ENCODE measurements at places on chromosomes 13 and 19.

DNA sequence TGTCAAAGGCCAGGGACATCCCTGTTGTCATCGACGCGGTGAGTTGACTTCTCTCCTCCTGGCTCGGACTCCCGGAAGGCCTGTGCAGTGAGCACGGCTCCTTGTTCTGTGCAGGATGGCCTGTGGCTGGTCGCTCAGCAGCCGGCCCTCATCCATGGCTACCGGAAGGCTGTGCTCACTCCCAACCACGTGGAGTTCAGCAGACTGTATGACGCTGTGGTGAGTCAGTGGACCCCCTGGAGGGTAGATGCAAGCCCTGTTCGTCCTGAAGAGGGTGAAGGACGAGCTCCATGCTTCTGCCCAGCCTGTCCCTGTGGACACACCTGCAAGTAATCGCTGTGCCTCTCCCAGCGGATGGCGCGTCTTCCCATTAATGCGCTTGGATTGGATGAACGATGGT is 19.2 kb downstream of the NAXD start:
- no peak for DNase-seq

DNA sequence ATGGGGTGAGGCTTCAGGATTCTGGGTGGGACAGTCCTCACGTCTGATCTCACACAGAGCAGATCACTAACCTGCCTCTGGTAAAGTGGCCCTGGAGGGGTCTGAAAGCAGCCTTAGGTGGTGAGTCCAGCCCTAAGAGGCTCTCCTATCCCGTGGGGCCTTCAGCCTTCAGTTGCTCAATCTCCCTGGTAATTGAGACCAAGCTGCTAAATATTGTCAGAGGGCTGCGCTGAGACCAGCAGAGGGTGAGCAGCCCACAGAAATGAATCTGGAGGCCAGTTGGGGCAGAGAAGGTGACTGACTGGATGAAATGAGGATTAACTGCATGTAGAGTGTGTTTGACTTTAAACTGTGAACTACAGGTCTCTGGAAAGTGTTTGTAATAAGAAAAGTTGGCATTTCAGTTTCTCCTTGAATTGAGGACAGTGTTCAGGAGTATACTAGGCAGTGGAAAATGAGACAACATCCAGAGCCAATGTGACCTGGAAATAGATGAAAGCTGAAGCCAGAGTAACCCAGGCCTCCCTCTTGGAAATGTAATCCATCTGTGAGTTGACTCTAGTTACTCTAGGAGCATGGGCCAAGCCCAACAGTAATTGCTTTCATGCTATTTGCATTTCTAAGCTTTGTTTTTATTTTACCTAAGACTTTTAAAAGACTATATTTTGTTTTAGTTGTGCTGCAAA is 14.3 kb upstream of the HSPH1 start:
- DNase-seq, result no peak

- no peak for DNase-seq
Measured at GRCh38 chr19:44303976-44304568, 753 bp downstream of the ZNF235 start.

GRCh38 chr13:26060357-26060756 is 8.5 kb upstream of the SHISA2 start:
- DNase-seq, result no peak

GRCh38 chr13:66803808-66804456 is 426.2 kb downstream of the PCDH9 start:
- DNase-seq, result no peak

DNA sequence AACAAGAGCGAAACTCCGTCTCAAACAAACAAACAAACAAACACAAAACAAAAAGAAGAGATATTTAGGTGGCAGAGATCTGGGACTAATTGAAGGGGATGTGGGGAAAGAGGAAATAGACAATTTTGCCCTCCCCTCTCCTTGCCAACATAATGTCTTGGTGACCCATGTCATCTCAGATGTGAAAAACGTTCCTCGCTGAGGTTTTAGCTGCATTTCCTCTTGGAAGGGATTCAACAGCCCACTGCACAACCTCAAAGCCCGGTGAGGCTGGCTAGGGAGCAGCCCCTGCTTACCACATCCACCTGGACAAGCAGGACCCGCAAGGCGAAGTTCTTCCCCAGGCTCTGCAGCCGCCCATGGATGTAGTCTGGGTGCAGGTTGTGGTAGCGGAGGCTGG is 4.9 kb downstream of the ERCC1 start:
- DNase-seq, result no peak

DNA sequence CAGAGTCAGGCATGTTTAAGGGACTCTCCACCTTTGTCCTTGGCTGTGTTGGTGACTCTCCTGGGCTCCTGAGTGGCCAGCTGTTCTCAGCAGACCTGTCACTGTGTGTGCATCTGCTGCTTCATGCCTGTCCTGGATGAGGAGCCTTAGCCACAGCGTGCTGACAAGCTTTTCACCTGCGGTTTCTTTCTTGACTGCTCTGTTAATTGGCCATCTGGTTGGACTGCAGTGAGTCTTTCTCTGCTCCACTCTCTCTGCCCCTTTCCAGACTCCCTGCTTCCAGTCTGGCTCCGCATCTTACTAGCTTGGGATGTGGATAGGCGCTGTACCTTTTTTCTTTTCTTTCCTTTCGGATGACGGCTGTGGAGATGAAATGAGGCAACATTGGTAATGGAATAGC is 38.8 kb downstream of the POLR1D start:
- DNase-seq, result no peak

DNA sequence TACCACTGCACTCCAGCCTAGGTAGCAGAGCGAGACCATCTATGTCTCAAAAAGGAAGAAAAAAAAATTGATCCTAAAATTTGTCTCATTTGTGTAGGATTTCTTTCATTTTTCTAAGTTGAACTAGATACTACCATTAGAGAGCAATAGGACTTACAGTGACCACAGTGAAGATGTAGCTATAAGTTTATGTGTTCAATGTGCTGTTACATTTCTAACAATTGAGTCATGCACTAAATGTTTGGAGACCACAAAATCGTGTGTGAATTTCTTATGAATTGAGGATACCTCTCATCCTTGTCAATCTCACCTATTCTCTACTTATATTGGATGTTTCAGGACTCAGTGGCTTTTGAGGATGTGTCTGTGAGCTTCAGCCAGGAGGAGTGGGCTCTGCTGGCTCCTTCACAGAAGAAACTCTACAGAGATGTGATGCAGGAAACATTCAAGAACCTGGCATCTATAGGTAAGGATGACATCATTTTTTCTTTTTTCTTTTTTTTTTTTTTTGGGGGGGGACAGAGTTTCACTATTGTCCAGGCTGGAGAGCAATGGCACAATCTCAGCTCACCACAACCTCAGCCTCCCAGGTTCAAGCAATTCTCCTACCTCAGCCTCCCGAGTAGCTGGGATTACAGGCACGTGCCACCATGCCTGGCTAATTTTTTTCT is 12.8 kb downstream of the ZNF791 start:
- no peak for DNase-seq

DNA sequence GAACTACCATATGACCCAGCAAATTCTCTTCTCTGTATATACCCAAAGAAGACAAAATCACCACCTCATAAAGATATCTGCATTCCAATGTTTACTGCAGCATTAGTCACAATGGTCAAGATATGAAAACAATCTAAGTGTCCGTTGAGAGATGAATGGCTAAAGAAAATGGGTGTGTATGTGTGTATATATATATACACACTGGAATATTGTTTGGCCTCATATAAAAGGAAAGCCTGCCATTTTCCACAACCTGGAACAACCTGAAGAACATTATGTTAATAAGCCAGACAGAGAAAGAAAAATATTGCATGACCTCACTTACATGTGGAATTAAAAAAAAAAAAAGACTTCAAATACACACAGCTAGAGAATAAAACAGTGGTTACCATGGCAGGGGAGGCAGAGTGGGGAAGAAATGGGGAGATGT is 29.5 kb upstream of the RBM26 start:
- DNase-seq, result no peak

DNA sequence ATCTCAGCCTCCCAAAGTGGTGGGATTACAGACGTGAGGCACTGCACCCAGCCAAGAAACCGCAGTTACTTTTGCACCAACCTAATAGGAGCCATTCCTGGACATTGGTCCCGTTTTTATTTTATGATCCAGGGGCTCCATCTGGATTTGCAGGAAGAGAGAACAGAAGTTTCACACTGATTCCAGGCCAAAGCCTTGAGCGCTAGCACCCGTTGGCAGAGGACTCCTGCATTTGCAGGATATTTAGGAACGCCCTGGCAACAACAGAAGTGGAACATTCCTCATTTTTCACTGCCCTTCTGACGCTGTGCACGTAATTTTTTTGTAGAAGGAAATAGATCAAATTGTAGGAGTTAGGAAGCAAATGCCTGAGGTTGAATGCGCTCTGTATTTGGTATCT is 11.7 kb upstream of the SULT2A1 start:
- DNase-seq, result no peak

DNA sequence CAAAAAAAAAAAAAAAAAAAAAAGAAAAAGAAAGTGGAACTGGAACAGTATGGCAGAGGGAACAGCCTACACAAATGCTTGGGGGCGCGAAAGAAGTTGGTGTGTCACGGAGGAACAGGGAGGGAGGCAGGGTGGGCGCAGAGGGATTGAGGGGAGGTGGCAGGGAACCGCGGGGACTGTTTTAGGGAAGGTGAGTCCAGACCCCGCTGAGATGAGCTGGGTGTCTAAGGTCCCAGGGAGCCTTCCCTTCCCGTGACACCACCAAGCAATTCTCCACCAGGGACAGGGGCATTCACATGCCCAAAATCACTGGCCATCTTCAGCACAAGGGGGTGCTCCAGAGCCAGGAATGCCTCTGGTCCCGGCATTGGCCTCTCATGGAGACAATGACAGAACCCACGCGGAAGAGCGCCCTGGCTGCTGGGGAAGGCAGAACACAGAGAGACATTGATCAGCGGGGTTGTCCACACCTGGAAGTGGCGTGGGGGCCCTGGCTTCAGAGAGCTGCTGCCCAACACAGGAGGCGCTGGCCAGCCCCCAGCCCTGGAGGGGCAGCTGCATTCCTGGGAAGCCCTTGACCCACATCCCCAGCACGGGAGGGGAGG is 6.9 kb downstream of the PEAK3 start:
- DNase-seq, result no peak

GRCh38 chr13:97141097-97141496 is 81.0 kb upstream of the MBNL2 start:
- no peak for DNase-seq

DNA sequence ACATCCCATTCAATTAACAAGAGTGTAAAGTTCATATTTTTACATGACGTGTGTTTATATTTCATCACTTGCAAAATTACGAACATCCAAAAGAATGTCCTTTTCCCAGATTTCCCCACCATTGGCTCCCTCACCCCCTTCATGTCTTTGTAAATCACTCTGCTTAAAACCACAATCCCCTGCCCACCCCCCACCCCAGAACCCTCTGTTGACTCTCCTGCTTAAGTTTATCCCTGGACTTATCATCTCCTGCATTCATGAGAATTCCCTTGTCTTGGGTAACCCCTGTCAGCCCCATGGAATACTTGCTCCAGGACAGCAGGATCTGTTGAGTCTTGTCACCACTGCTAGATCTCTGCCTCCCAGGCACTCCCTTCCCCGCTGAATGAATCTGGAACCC is 109.9 kb downstream of the COL4A1 start:
- DNase-seq, result no peak

DNA sequence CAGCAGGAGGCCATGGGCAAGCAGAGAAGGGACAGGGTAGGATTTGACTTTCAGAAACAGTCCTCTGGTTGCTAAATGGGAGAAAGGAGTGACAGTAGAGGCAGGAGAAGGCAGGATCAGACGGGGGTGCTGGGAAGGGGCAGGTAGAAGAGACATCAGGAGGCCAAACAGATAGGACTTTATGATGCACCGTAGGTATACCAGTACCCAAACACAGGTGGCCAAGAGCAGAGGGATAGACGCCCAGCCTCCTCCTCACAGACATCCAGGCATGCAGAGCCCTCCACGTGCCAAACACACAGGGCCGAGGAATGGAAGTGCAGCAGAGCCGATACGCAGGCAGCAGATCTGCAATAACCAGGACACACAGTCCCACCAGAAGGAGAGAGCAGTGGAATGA is 1.3 kb upstream of the AXL start:
- no peak for DNase-seq

DNA sequence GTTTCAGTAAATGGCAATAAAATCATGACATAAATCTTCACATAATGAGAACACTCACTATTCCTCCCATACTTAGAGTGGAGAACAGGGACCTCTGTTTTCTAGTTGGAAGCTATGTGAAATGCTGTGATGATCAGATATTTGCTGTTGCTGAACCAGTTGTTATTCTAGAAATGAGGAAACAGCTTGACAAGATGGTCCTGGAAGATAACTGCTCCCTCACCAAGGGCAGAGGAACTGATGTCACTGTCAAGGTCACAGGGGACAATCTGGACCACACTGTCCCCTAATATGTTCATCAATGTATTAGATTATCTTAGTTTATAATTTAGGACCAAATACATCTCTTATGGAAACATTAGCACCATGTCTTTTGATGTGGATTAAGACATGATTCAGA is 1173.3 kb downstream of the PCDH17 start:
- DNase-seq, result no peak

DNA sequence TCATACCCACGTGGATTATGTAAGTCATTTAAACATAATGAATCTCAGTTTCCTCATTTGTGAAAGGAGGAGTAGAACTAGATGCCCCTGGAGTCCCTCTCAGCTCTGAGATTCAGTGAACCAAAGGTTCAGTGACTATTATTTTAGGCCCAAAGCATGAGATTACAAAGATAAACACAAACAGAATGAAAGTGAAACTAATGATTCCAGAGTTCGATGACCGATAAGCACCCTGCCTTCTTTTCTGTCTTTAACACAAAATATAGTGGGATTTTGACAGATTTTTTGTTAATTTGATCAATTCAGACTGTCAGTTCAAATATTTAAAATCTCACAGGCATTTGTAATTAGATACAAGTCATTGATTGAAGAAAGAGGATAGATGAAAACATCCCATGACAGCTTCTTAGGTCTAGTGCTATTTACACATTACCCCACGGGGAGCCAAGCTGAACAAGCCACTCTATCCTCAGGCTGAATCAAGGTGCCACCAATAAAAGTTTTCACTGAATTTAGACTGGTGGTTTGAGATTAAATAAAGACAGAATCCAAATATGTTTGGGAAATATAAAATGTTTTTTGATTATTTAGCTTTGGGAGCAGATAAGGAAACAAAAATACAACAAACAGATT is 64.6 kb upstream of the RAP2A start:
- no peak for DNase-seq

- no peak for DNase-seq
Measured at GRCh38 chr13:43356567-43356966, 333.2 kb downstream of the DNAJC15 start.

GRCh38 chr19:50909240-50910070 is 1.7 kb downstream of the KLK4 start:
- no peak for DNase-seq

DNA sequence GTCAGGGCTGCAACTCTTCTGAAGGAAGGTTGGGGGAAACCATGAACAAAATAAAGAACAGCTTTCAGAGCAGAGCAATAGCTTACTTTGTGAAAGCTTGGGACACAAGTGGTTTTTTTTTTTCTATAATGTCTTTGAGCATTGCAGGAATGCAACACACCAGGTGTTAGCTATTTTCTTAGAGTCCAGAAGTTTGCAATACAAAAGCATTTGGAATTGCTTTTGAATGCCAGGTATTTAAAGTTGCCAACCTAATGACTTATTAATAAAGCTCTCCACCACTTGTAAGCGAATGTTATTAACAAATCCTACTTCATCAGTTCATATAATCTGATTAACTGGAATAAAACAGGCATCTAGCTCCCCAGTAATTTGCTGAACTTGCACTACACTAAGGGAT is 172.6 kb downstream of the NUFIP1 start:
- no peak for DNase-seq

Data from activated CD8-positive, alpha-beta memory T cell treated with anti-CD3 and anti-CD28 coated beads for 1 hour (primary cell).